ENCODE measurements at places on chromosomes 2 and 18.
A peak's percentile ranks its signal among the peaks of the same experiment; 100 is the strongest.

DNA sequence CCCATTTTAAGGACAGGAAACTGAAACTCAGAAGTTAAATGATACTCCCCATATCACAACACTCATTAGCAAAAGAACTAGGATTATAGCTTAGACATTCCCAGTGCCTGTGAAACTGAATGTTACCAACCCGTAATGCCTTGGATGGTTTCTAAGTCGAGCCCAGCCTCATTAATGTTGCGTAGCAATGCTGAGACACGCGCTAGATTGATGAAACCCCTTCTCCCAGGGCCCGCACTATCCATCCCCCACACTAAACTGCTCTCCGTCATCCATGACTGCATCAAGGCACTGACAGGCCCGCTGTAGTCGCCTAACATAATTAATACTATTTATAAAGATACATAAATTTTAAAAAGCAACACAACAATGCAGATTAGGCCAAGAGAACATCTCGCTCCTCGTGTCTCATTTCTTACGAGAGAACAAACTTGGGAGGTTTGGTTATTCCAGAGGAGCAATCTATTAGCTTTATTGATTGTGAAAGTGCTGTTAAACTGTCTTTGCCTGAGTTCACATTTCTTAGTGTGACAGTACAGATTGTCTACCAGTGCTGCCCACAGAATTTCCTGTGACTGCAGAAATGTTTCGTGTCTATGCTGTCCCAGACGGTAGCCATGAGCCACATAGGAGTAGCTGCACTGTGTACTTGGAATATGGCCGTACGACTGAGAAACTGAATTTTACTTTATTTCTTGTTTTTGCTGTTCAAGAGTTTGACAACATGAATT, 312.2 kb upstream of the RAB12 start:
- DNase-seq: no peak

DNA sequence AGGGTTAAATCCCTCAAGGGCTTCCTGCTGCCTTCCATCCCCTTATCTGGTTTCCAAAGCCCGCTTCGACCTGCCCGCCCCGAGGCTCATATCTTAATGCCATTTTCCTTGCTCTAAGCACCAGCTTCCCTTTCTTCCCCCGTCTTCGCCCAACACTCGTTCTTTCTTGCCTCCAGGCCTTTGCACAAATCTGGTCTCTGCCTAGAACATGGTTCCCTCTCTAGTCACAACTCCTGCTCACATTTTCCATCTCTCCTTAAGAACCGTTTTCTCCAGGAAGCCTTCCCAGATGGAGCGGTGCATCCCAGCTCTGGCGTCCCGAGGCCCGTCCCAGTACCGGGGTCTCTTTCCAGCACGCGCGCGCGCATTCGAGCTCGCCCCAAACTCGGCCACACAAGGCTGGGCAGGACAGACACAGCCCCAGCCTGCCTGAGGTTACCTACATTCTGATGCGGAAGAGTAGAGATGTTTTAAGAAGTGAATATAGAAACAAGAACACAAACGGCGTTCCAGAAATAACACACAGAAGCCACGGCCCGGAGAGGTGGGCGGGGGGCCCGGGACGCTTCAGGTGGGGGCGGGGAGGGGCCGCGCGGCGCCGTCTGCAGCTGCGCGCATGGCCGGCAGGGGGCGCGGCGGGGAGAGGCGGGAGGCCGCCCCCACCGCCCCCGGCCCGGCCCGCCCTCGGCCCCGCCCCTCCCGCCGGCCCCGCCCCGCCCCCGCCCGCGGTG, at the start of gene DGKD:
TSS of gene DGKD (plus strand) at position 726 of the 731 bp plus-strand sequence. CDS start 25 bp downstream, outside the sequence.
- no peak for DNase-seq

DNA sequence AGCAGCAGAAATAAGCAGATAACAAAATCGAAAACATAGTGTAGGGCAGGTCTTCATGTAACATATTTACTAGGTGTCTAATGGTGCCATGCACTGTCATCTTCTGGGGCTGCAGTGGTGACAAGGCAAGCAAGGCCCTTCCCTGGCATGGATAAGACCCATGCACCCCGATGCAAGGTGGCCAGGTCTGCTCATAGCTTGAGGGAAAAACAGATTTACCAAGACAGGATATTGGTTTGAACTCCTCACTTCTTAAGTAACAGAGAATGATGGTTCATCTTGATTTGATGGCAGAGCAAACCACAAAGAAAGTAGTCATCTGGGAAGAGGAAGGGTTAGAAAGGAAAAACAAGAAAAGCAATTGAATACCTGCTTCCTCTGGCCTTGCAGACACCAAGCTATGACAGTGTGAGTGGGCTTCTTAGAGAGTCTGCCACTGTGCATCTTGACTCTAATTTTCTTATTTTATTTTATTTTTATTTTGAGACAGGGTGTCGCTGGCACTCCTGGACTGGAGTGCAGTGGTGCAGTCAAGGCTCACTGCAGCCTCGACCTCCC, 35.8 kb upstream of the EML6 start:
- DNase-seq: no peak

DNA sequence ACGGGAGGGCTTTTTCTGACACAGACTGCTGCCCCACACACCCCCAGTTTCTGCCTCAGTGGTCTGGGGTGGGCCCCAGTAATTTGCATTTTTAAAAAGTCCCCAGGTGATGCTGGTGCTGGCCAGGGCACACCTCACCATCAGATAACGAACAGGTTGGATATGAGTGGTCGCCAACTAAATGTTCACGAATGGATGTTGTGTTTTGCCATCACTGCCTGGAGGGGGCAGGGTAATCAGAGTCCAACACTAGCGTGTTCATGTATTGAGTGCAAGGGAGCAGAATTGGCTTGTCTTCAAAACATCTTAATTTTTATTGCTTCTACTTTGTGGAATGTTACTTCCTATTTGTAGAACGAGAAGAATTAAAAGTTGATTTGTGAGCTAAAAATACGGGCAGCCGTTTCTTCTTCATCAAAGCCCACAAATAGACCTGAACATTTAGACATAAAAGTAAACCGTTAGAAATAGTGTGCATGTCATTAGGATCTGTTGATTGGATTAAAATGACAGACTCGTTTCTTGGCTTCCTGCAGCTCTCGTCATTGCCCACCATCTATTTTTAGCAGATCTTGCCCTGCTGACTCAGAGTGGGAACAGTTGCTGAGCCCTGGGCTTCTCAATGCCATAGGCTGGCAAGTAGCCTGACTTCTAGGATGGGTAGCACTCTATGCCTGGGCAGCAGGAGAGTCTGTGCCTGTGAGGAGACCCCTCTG, 45.2 kb downstream of the NCK2 start:
- no peak for DNase-seq

DNA sequence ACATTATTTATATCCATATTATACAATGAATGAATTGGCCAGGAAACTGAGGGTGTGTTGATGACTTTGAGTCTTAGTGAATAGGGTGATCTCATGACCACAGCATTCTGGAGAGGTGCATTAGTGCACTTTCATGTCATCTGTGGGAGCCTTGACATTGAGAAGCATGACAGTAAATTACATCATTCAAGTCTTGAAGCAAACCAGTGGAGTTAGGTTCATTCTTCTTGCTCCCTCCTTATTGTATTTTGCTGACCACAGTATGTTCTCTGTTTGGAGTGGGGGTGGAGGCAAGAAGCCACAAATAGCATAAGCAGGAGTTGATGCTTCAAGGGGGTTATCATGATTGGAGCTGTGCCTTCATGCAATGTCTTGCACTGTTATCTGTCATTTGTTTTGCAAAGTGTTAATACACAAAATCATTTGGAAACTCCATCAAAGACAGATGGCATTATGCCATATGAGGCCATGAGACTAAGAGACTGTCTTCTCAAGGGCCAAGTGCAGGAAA, 680.2 kb downstream of the NYAP2 start:
- DNase-seq: no peak

DNA sequence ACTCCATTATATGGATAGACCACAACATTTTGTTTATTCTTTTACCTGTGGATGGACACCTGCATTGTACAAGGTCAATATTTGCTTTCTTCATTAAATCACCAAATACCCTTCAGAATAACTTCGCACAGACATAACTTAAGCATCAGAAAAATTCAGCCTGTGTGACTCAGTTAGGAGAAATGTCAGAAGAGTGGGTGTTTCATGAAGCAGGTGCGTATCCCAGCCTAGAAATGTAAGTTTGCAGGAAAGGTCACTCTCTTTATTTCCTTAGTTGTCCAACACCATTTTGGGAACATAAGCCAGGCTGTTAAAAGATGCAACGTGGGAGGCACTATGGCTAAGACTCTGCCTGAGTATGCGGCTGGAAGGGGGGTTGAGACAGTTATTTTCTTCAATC, 48.6 kb upstream of the FHL2 start:
- no peak for DNase-seq

- DNase-seq: no peak
Measured at GRCh38 chr18:73975266-73975665, 172.4 kb downstream of the FBXO15 start.

GRCh38 chr2:4628998-4629501, 925.7 kb downstream of the DCDC2C start:
- no peak for DNase-seq

DNA sequence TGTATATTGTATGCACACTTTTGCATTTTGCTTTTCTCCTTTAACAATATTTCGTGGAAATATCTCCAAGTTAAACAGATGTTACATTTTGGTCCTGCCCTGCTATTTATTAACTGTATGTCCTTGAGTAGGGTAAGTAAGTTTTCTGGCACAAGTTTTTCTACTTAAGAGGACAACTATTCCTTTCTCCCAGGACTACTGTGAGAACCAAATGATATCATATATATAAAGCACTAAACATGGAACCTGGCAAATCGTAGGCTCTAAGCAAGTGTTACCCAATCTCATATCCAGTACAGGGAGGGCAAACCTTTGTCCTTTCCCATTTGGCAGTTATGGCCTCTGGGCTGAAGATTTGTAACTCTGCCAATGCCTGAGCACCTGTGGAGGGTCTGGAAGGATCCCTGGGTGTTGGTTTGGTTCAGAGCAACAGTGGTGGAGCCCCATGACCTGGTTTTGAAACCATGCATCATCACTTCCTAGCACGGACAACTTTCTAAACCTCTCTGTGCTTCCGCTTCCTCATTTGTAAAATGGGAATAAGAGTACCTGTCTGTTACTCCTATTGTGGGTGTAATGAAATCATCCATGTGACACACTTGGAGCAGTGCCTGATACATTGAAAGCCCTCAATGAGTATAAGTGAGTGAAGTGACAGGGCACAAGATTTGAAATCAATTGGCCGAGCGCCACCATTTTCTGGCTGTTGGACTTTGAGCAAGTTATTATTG, 28.3 kb upstream of the ICOS start:
- no peak for DNase-seq

DNA sequence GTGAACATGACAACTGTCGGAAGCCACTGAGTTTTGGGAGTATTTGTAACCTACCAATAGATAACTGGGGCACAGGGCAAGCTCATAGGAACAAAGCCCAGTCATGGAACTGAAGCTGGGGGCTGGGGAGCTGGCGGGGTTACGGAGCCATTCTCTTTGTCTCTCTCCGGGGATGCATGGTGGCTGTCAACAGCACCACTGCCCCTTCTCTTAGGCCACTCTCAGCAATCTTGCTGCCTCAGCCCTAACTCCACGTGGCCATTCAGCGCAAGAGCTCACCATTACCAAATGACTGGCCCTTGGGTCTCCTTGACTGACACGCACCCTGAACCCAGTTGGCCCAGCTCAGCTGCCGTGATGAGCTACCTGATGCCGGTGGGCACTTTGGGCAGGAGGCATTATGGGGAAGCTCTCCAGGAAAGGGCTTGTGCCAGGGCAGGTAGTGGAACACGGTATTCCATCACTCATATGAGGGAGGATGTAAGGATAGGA, 33.6 kb upstream of the ODC1 start:
- no peak for DNase-seq

GRCh38 chr2:129757366-129757914, 222.0 kb upstream of the RAB6C start:
- DNase-seq: no peak

- no peak for DNase-seq
Measured at GRCh38 chr18:52624702-52625101, 284.7 kb downstream of the DCC start.

DNA sequence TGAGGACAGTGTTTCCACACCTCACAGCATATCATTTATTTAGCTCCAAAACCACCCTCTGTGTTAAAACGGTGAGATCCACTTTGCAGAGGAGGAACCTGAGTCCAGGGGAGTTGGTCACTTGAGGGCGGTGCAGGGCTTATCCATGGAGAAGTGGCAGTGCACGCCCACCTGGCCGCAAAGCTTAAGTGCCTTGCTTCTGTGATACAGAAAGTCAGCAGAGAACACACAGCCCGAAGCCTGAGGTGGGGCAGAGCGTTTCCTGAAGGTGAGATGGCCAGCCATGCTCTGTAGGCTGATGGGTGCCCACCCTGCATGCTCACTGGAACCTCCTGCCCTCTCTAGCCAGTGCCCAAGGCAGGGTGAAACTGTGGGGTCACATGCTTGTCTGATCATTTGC, 87.3 kb downstream of the SH3RF3 start:
- DNase-seq: no peak

DNA sequence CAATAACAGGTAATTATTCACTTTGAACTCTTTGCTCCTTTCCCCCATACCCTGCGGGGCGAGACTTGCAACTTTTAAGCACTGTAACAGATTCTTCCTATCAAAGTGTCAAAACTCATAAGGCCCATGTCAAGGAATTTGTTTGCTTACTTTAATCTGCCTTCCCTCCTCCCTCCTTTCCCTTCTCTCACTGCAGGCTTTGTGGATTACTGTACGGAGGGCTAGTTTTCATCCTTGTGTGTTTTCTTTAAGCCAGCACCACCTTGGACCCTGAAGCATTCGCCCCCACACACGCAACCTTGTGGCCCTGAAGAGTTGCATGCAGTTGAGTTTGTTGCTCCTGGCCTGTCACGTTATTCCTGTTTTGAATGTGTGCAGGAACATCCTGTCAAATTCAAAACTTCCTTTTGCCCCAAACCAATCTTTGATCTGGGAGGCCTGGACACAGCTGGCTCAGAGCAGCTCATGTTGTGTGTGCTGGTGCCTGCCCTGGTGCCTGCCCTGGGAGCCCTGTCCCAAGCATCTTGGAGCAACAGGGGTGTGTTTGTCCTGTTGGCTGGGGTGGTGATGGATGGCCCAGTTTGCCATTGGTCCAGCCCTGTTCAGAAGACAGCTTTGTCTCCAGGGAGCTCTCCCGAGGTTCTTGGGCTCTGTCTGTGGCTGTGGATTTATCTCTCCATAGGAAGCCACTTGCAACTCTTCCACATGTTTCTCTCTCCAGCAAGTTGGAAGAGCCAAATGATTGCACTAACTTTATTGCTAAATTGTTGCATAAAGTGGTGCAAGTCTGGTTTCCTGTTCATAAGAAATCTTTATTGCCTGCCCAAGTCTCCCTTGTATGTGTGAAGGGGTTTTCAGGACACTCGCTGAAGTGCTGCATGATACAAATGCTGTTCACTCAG, 199.6 kb downstream of the VAPA start:
- DNase-seq: peak; percentile 30

DNA sequence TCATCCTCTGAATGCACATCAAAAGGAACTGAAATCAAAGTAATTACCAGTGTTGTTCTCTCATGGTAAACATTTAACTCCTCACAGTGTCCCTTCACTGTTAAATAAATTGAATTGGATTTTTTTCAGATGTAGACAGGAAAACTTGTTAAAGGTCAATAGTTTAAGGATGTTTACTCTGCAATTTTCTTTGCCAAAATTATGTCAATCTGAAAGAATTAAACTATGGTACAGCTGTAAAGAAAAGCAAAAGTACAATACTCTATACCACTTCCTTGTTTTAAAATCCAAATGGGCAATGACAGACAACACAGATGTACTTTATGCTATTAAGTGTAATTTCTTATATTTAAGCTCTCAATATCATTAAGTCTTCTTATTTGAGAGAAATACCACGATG, 153.2 kb downstream of the WDPCP start:
- no peak for DNase-seq
